Vagina (tissue), 2 donors: ENCODE measurements at places on chromosomes 4 and X.
A peak's percentile ranks its signal among the peaks of the same experiment; 100 is the strongest.

GRCh38 chr4:163565226-163566135, 71.0 kb downstream of the TMA16 start:
- DNase-seq, result no peak

DNA sequence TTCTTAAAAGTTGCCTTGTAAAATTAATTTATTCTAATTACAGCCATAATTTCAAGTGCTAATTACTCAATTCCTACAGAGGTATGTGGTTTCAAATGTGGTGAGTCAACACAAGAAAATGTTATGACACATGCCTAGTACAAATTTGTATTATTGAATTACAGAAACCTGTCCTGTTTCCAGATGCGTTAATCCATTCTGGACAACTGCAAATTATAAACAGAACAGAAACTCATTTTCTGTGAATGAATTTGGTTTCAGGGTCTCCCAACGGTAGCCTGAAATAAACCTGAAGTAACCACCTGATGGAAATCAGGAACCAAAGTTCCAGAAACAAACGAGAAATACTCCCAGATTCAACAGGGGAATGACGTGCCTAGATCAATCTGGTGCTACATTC, 328.6 kb upstream of the F9 start:
- DNase-seq, result no peak

GRCh38 chr4:104574371-104574770, 79.7 kb upstream of the CXXC4 start:
- DNase-seq, result no peak

GRCh38 chrX:39308126-39308525, 506.9 kb downstream of the MID1IP1 start:
- peak; percentile 40 for DNase-seq

DNA sequence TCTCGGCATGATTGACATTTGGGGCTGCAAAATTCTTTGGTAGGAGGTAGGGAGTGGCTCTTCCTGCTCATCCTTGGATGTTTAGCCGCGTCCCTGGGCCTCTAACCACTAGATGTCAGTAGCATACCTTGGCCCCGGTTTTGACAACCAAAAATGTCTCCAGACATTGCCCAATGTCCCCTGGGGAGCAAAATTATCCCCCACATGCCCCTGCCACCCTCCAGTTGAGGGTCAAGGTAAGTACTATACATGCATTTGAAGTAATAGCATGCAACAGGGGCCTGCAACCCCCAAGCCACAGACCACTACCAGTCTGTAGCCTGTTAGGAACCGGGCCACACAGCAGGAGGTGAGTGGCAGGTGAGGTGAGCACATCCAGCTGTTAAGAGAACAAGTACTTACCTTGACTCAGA, 17.6 kb upstream of the KIAA1210 start:
- no peak for DNase-seq

- DNase-seq, result no peak
Observed at GRCh38 chr4:82461710-82462109, 31.3 kb downstream of the ENOPH1 start.

- DNase-seq, result no peak
Observed at GRCh38 chr4:41746440-41747229, 1.9 kb downstream of the PHOX2B start.
